ENCODE measurements at places on chromosomes 12 and 14.

GRCh38 chr14:44154874-44155273, 352.2 kb downstream of the FSCB start:
- DNase-seq = no peak

GRCh38 chr14:56100556-56100955, 17.7 kb upstream of the PELI2 start:
- no peak for DNase-seq

- no peak for DNase-seq
Measured at GRCh38 chr12:62865065-62865464, 69.9 kb downstream of the PPM1H start.

DNA sequence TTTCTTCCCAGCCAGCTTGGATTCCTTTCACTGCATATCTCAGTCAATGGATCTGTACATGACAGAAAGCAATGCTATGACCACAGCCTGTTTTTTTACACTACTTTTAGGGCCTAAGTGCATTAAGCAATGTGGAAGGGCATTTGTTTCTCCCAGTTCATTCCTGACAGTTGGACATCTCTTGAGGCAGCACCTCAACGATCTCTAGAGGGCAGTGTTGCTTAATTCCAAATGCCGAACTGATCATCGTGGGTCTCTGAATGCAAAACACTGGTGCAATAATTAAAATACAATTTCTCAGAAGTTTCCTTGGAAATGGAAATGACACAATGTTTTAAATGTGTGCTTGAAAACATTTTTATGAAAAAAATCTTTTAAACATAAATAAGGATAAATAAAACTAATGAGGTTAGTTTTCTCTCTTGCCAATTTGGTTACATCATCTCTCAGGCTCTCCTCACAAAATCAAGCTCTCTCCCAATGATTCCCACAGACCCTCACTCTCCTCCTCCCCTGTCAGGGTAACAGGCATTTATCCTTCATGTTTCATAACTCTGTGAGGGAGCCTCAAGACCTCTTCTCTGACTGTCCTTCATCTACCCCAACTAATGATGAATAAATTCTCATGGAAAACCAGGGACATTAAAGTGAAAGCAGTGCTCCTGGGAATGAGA, 192.4 kb upstream of the SLC16A7 start:
- peak; percentile 37 for DNase-seq

GRCh38 chr14:34425095-34425851, 36.8 kb downstream of the SPTSSA start:
- DNase-seq = no peak

All from left renal pelvis (tissue), 4 donors.